ENCODE measurements at places on chromosomes 16 and 17.

DNA sequence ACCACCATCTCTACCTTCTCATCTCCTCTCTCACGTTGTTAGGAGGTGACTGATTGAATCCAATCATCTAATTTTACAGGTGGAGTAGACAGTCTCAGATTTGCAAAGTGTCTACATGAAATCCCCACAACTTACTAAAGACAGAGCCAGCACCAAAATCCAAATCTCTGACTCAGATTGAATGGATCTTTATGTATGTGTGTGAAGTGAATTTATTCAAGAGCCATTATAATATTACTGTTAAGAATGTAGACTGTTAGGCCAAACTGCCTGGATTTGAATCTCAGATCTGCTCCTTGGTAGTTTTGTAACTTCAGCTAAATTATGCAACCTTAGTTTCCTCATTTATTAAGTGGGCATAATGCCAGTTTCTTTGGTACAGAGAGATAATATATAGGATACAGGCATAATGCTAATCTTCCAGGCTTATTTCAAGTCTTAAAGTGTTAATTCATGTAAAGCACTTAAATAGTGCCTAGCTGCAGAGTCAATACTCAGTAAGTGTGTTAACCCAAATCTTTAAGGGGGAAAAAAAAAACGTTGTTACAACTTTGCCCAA, 12.7 kb downstream of the CNEP1R1 start:
- no peak for DNase-seq

DNA sequence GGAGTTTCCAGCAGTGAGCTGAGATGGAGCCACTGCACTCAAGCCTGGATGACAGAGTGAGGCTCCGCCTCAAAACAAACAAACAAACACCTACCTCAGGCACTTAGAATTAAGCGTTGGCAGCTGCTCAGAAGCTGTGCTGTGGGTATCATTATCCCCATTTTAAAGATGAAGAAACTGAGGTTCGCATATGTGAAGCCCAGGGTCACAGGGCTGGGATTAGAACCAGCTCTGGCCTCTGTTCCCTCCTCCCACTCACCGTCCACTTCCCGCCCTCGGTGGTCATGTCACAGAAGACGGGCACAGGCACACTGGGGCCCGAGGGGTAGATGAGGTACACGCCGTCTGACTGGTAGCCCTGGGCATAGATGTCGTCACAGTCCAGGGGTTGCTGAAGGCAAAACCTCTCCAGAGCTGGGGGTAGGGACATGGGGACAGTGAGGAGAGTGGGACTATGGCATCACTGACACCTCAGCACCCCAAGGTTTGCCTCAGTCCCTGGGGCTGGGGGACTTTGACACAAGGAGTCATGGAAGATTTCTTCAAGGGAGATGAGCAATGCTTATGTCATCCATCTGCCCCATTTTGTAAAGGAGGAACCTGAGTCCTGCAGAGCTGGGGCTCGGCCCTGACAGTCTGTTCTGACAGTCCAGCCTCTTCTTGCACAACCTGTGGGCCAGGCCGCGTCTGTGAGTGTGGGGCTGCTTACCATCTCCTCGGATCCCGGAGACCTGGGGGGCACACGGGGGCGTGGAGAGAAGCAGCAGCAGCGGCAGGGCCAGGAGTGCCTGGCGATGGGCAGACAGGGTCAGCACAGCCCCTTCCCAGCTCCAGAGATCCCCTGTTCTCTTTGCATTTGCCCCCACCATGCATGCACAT, 700 bp downstream of the MFAP4 start:
- no peak for DNase-seq

DNA sequence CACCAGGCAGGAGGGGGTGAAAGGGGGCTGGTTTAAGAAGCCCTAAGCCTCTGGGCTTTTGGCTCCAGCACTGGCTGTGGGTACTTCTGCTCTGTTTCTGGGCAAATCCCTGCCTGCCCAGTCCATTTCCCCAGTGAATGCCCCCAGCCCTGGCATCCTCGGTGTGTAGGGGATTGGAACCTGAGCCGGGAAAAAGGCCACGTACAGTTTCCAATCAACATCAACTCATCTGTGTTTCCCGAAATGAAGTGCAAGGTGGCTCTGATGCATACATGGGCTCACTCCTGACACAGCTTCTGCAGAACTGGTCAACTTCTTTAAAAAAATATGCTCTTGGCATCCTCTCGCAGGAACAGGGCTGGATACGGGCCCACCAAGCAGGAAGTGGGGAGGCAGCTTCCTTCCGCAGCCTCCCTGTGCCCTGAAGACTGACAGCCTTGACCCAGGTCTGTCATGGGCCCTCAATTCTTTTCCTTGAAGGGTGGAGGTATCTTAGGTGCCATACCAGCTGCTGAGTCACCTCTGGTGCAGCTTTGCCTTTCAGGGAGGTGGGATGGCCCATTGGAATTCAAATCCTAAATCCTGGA, 73.3 kb downstream of the N4BP1 start:
- DNase-seq = no peak

GRCh38 chr16:84600343-84601229, 17.3 kb downstream of the COTL1 start:
- no peak for DNase-seq

- no peak for DNase-seq
Observed at GRCh38 chr16:50621452-50621792, 59.7 kb downstream of the SNX20 start.

- no peak for DNase-seq
Observed at GRCh38 chr17:76384987-76385891, 830 bp downstream of the SPHK1 start.

DNA sequence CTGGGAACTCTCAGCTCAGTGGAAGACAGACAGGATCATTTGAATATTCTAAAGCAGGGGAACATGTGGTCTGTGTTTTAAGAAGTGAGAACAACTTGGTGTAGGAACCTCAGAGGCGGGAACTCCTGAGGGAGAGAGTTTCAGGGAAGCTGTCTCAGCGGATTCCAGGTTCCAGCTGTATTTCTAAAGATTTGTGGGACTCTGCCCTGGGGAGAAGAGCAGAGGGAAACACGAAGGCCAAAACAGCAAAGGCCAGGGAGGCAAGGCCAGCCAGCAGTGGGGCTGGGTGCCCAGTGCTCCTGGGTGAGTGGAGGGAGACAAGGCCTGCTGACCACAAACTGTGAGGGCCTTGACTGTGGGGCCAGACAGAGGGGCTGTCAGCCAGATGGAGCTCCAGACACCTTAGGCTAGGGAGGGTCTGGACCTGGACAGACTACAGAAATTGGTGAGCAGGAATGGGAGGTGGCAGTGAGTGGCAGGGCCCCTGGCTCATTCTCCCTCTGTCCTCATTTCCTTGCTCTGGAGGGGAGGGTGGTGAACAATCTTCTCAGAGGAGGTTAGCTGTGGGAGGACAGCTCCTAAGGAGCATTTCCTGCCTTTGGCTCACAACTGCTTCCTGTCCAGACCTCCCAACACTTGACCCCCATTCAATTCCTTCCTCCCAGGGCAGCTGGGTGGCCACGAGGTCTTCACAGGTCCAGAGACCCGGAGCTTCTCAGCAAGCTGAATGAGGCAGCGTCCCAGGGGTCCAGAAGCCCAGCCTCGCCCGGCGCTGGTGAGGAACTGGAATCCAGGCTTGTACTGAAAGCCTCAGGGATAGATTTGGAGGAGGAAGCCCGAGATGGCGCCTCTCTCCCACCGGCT, 21.0 kb upstream of the FZD2 start:
- DNase-seq = no peak

DNA sequence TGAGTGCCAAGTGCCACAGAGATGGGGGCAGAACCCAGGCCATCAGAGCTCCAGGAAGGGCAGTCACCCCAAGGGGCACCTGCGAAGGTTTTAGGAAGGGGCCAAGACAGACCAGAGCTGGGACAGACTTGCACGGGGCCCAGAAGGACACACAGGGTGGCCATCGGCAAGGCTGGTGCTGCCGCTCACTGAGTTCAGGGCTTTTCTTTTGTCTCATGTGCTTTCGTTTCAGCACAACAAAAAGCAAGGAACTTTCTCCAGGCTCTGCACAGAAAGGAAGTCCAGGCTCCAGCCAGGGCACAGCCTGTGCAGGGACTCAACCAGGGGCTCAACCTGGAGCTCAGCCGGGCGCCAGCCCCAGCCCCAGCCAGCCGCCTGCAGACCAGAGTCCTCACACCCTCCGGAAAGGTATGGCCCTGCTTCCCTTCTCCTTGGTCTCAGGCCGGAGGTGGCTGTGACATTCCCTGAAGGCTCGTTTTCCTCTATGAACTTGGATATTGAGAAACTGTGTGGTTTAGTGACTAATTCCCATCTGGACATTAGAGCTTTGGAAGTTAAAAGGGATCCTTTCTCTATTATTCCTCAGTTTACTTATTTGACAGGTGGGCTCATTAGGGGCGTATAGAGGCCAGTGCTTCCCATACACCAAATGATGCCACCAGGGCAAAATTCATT, 37.9 kb downstream of the ELAC2 start:
- DNase-seq = no peak

GRCh38 chr17:72970246-72970645, 122.2 kb downstream of the SLC39A11 start:
- DNase-seq = no peak

DNA sequence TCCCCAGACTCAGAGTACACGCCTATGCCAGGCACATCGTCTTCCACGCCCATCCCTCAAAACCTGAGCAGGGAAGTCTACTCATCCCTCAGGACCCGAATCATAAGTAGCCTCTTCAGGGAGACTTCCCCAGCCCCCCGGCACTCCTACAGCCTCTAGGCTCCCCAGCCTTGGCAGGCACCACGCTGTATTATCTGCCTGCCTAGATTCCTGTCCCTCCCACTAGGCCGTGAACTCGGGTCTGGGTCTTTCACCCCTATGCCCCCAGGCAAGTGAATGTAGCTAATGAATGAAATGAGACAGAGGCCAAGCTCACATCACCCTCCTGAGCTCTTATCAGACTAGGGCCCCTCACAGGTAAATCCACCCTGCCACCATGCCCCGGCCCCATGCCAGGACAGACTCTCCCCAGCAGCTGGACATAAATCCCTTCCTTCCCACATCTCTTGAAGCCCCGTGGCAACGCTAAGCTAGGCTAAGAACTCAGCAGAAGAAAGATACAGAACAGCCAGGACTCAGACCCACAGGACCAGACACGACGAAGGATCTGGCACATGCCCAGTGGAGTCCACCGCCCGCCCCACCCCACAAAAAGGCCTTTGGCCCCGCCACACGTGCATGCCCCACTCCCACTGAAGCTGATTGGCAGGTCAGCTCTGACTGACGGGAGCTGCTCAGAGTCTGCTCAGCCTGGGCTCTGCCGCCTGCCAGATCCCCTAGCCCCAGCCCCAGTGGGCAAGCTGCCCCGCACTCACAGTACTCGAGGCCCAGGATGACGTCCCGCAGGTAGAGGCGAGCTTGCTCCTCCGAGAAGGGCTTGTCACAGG, 13.0 kb downstream of the CAMKK1 start:
- no peak for DNase-seq

All from cerebellar nuclear complex (tissue), 1 donor.